CD4-positive, alpha-beta T cell treated with Interleukin-15 for 1 hour (primary cell): ENCODE measurements at places on chromosomes 6 and 20.
A peak's percentile ranks its signal among the peaks of the same experiment; 100 is the strongest.

GRCh38 chr20:11140359-11140758 is 466.6 kb upstream of the JAG1 start:
- DNase-seq = no peak

- DNase-seq = no peak
Observed at GRCh38 chr6:91045161-91045560, 458.3 kb upstream of the MAP3K7 start.

GRCh38 chr20:3101737-3102574 is 17.4 kb upstream of the AVP start:
- DNase-seq = peak; percentile 61

DNA sequence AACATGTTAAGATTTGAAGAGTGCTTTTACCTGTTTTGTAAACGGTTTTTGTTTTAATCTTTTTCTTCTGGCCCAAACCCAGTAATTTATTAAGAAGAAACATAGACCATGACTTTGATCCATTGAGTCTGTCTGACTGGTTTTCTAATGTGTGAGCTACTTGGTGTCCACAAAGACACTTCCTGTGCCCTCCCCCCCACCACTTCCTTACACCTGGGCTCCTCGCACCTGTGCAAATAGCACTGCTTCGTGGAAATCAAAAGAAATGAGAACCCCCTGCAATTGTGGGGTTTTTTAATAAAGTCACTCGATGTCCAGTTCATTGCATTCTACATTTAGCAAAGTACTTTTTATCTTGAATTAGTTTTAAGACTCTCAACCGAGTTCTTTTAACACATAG is 65.5 kb downstream of the SMOC2 start:
- DNase-seq = no peak

DNA sequence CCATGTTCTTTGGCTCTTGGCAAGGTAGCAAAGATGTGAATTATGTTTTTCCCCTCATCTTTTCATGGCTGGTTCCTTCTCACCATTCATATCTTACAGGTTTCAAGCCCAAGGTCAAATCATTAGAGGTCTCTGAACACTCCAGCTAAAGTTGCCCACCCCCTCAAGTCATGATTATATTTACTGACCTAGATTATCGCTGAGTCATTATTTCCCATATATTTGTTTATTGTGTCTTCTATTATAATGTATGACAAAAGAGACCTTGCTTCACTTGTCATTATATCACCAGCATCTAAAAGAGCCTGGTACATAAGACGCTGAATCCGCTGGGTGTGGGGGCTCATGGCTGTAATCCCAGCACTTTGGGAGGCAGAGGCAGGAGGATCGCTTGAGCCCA is 12.4 kb downstream of the DSN1 start:
- DNase-seq = no peak

DNA sequence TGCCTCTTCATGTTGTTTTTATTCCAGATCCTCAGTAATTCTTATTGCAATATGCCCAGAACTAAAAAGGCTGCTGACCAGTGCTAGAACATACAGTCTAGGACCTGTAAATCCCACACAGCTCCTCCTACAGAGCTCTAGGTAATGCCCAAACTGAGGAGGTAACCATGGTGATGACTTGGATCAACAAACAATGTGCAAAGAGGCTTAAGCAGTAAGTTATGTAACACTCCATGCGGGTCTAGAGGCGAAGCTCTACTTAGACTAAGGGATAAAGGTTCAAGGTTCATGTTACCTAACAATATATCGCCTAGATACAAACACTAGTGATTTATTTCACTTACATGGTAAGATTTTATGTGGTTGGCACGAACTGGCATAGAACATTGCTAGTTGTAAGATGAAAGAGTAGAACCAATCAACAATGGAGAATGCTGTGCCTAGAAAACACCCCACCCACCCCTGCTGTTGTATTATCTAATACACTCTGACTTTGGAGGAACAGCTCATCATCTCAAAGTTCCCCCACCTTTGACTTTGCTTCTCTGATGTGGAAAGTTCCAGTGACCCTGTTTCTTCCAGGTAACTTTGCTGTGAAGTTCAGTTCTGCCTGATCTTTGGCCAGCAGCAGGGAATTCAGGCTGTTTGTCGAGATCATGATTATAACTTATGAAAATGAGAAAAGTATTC is 242.4 kb downstream of the ALDH8A1 start:
- no peak for DNase-seq

GRCh38 chr6:156780962-156781853 is 4.0 kb downstream of the ARID1B start:
- DNase-seq = no peak

DNA sequence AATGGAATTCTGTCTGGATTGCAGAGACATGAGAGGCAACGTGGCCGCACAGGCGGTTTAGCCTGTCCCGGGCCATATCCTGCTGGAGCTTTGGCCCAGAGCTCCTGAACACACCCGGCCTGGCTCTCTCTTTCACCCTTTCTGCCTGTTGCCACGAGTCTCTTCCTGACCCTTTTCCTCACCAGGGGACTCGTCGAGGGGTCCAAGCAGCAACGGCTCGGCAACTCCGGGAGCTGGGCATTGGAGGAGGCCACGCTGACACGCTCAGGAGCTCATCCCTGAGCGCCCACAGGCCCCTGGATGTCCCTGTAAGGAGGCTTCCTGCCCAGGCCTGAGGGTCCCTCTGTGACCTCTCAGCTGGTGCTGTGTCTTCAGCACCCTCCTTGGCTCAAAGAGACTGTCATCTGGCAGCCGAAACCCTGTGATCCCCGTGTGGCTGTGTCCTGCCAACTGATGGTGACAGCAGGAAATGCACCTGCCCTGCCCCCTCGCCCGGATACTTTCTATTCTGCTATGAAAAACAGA is 103.8 kb downstream of the RNASET2 start:
- DNase-seq = no peak

DNA sequence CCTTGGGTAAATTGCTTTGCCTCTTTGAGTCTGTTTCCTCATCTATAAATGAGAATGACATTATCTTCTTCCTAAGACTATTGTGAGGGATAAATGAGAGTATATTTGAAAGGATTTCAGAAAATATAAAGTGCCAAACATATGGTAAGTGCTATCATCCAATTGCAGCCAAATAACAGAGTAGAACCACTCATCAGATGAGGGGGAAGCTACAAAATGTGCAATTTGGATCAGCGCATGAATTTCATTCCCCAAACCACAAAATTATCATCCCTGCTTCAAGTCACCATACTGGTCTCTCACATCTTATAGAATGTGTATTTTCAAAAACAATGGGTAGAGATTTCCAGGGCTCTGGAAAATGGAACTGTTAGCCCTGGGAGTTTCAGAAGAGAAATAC is 158.5 kb downstream of the ARHGAP18 start:
- no peak for DNase-seq

- no peak for DNase-seq
Observed at GRCh38 chr6:25219917-25220278, 59.3 kb upstream of the CARMIL1 start.

DNA sequence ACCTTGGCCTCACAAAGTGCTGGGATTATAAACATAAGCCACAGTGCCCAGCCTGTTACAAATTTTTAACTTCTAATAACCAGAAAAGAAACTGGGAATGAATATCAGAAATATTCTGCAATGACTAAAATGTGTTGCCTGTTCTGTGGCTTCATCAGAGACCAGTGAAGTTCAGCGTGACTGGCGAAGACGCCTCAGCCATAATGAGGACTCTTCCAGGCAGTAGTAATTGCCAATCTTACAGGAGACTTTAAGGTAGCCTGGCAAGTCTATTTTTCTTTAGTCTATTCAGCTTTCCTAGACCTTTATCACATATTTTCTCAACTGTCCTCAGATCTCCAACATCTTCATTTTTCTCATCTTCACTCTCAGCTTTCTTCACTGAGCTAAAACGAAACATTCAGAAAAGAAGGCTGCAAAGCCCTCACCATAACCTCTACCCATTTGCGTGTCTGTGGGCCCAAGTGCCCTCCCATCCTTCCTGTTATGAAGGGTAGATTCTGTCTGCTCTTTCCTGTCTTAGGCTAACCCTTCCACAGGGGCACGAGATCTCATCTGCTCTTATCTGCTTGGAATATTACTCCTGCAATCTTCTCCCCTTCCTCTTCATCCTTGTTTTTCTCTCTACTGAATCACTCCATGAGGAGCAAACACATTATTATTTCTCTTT is 42.0 kb upstream of the OLIG3 start:
- peak; percentile 22 for DNase-seq

- DNase-seq = no peak
Observed at GRCh38 chr20:54132612-54133433, 41.0 kb downstream of the CYP24A1 start.

DNA sequence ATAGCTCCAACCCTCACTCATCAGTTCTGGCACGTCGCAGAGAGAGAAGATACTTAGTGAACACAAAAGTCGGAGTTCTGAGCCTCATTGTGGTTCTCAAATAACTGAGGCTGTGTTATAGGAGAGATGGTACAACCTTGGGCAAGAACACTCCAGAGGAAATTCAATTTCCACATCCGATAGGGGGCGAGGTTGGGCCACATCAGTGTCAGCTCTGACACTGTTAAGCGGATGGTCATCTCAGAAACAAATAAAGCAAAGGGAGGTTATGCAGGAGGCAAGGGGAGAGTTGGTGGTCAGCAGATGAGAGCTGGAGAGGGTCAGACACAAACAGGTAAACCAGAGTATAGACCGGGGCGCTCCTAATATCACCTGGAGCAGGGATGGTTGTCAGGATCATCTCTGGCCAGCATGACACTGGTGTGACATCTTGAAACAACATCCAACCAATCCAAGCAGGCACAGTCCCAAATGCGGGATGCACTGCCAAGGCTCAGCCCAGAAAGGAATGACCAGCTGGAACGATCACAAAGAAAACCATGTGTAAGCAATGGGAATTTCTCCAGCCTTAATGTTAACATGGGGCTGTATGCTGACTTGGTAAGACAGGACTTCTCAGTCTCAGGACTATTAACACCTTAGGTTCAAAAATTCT is 331.8 kb downstream of the HACE1 start:
- no peak for DNase-seq

DNA sequence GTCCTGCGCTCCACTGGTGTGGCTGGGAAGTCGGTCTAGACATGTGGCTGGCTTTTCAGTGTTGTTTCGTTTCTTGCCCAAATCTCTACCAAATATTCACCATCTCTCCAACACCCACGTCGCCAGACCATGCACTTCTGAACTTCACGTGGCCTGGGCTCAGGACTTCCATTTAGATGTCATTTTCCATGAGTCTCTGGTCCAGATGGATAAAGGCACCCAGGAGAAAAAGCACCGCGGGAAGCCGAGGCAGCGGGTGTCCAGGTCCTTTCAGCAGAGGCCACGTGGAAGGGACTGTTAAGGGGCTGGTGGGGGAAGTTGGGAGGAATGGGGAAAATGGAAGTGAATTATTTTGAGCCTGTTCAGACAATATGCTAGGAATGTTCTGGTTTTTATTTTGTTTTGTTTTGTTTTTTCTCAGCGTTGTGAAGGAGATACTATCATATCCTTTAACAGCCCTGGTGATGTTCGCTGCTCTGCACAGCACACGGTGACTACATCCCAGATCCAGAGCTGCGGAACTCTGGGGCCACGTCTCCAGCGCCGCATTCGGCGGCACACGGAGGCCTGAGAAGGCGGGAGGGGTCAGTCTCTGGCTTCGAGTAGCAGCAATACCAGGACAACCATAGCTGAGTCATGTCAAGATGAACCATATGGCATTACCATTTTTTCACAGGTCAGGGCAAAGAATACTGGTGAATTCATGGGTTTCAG is 230.3 kb downstream of the THBS2 start:
- DNase-seq = no peak

- no peak for DNase-seq
Observed at GRCh38 chr6:41779336-41779735, 364 bp downstream of the FRS3 start.

GRCh38 chr6:138943089-138943625 is 44.9 kb downstream of the REPS1 start:
- no peak for DNase-seq

DNA sequence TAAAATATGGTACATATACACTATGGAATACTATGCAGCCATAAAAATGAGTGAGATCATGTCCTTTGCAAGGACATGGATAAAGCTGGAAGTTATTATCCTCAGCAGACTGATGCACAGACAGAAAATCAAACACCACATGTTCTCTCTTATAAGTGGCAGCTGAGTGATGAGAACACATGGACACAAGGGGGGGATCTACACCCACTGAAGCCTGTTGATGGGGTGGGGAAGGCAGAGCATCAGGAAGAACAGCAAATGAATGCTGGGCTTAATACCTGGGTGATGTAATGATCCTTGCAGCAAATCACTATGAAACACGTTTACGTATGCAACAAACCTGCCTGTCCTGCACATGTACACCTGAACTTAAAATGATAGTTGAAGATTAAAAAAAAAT is 71.3 kb downstream of the MANEA start:
- DNase-seq = no peak

DNA sequence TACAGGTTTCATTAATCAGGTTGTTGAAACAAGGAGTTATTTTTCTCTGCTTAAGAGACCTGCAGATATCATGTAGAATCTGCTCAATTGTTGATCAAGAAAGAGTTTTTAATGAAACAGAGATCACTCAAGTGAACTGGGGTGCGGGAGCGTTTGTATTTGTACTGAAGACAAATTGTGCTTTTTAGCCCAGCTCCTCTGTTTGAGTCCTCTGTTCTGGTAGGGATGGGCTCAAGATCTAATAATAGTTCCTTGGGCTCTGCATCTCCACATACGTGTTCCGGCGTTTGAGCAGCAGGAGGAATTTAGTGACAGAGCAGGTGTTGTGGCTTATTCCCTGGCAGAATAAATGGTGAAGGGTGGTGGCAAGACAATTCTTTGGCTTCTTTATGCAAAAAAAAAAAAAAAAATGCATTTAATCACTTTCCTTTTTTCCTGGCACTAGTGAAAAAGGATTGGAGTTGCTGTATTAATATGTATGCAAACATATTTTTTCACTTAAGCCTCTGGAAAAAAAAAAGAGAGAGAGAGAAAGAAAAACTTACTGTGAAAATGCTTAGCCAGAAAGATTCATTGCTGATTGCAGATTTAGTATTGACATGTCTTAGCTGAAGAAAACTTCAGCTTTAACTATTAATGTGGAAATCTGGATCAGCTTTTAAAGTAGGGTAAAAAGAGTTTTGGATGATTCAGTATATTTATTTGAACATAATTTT is 4.0 kb downstream of the CITED2 start:
- no peak for DNase-seq

DNA sequence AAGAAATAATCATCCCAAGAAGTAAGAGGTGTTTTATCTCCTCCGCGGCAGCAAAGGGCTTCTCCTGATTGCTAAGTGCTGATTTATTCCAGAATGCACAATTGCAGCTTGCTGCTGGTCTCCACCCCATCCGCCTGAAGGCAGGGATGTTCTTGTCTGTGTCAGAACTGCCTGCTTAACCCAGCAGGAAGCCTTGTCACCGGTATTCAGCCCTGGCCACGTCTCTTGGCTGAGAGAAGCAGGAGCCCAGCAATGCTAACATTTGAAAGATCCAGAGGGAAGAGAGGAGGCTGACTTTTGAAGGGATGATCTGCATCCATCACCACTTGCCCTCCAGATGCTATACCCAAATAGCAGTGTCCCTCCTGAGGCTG is 4.2 kb downstream of the SCML4 start:
- DNase-seq = peak; percentile 33

GRCh38 chr6:128241216-128241615 is 279.2 kb downstream of the PTPRK start:
- DNase-seq = no peak
